ENCODE measurements at places on chromosomes 6 and 20. TPM values are rescaled to one million over a fixed set of nuclear protein-coding genes. Genes with fewer than 3 reads are reported as not detected.

COL12A1 gene
- 5.8 TPM for total RNA-seq

OLIG3 gene
- not detected for total RNA-seq

FAM50B gene
- total RNA-seq: 18.9 TPM

ADISSP gene
- total RNA-seq: 33.7 TPM

DSP gene
- total RNA-seq: 0.07 TPM

TMC2 gene
- not detected for total RNA-seq

AKAP7 gene
- 1.9 TPM for total RNA-seq

MOXD1 gene
- 0.07 TPM for total RNA-seq

RIMS1 gene
- total RNA-seq: 0.67 TPM

CBLN4 gene
- total RNA-seq: not detected

OR12D3 gene
- not detected for total RNA-seq

SIRPG gene
- total RNA-seq: not detected

MACROD2 gene
- 0.95 TPM for total RNA-seq

TP53INP2 gene
- total RNA-seq: 3.4 TPM

SLC22A2 gene
- total RNA-seq: not detected
